ENCODE measurements at places on chromosomes 3 and 15.

GRCh38 chr15:61049934-61050333, 179.2 kb downstream of the RORA start:
- no peak for DNase-seq

GRCh38 chr3:55089211-55089610, 161.4 kb upstream of the LRTM1 start:
- no peak for DNase-seq

DNA sequence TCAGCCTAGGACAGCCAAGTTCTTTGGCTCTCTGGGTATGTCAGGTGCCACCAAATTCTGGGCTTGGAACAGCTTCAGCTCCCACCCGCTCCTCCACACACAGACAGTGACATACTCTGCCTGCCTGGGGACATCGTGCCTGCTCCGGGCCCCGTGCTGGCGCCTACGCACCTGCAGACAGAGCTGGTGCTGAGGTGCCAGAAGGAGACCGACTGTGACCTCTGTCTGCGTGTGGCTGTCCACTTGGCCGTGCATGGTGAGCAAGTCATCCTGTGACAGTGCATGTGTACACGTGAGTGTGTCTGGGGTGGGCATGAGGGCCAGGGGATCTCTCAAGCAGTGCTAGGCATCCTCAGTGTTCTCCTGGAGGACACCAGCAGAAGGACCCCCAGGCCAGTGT, 922 bp downstream of the IL17RC start:
- DNase-seq = no peak

- DNase-seq = no peak
Observed at GRCh38 chr3:124810970-124811369, 76.2 kb downstream of the ITGB5 start.

DNA sequence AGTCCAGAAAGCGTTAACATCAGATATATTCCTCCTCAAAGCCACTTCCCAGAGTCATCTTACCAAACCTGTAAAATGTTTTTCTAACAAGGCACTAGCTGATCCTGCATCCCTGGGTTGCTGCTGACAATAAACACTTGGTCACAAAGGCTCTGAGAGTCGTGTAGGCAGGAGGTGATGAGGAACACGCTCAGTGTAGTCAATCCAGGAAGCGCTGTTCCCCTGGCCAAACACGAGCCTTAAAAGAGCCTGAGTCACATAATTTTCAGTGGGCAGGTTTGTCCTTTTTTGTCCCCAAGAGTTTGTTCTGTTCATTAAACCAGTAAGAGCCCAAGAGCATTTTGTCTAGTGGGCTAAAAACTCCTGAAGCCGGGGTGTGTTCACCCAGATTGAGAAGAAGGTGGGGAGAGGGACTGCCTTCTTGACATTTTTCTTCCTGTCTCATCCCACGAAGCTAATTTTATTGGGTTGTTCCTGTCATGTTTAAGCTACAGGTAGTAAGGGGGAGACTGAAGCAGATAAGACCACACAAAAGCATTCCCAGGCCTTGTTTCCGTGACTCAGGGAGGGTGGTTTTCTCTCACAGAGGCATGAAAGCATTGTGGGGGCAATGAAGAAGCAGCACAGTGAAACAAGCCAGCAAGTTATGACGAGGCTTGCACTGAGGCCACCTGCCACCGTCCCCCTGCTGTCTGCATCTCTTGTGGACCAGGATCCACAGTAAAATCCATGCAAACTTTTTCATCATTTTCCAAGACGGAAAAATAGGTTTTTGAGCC, 73.7 kb downstream of the FOXB1 start:
- DNase-seq = no peak

DNA sequence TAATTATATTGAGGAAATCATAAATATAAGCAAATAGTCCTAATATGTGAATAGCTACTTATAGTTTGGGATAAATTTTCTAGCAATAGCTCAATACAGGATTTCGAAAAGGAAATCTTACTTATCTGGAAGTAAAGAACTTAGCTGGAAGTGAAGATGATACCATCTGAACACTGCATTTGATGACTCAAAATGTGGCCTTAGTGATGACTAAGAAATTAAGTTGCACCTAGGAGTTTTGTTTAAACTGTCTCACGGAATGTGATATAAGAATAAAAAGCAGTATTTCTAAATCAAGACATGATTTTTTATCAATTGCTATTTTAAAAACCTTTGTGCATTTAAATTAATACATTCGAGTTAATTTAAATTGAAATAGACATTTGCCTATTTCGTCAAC, 91.2 kb downstream of the EOMES start:
- no peak for DNase-seq

DNA sequence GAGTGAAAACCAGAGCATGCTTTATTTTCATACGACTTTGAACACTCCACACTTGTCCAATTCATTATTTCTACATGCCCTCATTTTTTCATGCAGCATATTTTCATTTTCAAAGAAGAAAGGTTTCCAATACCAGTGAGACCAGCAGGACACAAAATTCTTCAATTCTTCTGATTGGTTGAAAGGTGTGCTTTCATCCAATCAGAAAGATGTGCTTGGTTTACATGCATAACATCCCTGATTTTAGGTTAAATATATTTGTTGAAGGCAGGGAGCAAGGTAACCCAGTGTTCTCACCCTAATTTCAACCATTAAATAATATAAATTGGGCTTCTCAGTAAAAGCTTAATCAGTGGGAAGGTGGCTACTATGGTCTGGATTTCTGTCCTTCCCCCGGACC, 47.5 kb upstream of the PPIB start:
- DNase-seq = no peak

GRCh38 chr3:105662306-105662705, 206.5 kb downstream of the CBLB start:
- DNase-seq = no peak

DNA sequence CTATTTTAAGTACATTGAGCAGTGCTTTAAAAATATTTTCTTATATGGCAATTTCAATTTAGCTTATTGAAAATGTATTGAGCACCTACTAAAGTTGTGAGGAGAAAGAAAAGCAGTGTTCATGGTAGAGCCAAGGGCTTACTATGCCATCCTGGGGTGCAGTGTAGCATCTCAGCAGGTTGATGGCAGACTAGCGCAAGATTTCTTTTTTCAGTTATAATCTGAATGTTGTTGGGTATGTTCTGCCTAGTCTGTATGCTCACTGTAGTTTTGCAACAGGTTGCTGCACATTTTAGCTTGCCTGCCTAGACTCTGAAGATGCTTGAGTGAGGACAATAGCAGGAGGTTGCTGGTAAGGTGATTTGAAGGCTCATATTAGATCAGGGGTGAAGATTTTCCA, 103.1 kb upstream of the UNC13C start:
- no peak for DNase-seq

DNA sequence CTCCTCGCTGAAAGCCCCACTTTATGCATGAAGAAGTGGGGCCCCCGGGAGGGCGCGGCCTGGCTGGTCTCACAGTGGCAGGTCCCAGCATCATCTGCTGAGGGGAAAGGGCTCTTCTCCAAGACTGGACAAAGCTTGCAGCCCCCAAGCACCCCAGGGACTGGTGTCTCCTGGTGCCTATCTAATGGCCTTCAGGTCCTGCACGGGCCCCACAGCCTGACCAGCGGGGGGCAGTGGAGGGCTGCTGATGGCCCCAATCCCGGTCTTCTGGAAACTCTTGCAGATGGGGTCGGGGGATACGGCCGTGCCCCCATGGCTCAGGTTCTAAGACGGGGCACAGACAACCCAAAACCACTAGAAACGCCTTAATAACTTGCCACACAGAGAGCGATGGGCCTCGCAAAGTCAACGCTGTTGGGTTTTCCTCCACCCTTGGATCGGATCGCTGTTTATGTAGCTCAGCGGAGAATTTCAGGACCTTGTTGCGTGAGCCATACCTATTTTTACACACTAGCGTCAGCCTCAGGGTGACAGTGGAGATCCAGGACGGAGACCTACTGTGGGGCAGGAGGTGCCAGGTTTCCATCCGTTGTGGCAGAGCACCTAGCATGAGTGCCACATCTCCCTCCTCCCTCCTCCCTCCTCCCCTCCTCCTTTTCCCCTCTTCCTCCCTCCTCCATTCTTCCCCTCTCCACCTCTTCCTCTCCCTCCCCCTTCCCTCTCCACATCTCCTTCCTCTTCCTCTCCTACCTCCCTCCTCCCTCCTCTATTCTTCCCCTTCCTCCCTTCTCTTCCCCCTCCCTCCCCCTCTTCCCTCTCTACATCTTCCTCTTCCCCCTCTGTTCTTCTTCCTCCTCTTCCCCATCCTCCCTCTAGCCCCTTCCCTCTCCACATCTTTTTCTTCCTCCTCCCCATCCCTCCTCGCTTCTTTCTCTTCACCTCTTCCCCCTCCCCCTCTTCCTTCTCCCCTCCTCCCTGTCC, 79.3 kb upstream of the ALDH1L1 start:
- peak; percentile 54 for DNase-seq

DNA sequence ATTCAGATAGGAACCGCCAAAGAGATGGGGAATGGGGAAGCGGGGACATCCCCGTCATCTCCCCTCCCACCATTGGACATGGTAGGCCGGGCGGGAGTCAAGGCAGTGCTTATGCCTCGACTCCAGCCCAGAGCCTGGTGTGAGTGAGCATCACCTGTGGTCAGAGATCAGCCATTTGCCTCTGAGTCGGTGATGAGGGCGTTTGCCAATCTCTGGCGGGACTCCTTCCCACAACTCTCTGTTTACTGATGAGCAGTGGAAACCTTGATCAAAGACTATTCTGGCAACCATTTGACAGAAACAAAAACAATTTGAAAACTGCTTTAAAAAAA, 63.9 kb upstream of the HES1 start:
- no peak for DNase-seq

- no peak for DNase-seq
Observed at GRCh38 chr15:40594429-40594836, 384 bp downstream of the KNL1 start.

DNA sequence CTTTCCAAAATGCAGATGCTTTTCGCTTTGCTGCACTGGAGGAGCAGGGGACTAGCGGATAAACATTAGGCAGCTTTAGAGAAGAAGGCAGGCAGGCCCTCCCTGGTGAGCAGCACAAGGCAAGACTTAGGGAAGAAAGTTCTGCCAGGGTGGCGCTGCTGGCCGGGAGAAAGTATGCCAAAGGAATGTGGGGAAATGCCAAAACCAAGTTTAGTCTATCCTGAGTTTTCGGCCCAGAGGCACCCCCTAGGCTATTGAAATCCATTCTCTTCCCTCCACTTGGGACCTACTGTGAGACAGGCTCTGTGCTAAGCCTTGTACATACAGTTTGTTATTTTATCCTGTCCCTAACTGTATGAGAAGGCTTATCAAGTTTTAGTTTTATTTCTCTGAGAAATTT, 9.2 kb downstream of the SHC4 start:
- no peak for DNase-seq

DNA sequence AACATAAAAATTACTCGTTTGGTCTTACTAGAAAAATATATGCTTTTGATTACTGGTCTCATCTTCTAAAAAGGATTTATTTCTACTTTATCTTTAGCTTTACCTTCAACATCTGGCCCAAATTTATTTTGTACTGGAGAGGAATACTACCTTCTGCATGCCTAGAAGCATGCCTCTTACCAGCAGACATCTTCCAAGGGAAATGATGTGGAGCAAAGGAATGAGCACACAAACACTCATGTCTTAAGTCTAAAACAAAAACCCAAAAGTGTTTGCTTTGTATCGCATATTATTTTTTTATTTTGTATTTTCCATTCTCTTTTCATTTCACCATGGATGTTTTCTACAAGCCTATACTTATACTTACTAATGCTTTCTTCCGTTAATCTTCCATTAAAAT, 304.6 kb upstream of the KCNMB2 start:
- no peak for DNase-seq

GRCh38 chr3:45353070-45353469, 35.3 kb upstream of the LARS2 start:
- no peak for DNase-seq

GRCh38 chr3:71228156-71228866, 355.2 kb downstream of the FOXP1 start:
- DNase-seq = no peak

- no peak for DNase-seq
Observed at GRCh38 chr15:83178869-83179325, 28.7 kb downstream of the HDGFL3 start.

DNA sequence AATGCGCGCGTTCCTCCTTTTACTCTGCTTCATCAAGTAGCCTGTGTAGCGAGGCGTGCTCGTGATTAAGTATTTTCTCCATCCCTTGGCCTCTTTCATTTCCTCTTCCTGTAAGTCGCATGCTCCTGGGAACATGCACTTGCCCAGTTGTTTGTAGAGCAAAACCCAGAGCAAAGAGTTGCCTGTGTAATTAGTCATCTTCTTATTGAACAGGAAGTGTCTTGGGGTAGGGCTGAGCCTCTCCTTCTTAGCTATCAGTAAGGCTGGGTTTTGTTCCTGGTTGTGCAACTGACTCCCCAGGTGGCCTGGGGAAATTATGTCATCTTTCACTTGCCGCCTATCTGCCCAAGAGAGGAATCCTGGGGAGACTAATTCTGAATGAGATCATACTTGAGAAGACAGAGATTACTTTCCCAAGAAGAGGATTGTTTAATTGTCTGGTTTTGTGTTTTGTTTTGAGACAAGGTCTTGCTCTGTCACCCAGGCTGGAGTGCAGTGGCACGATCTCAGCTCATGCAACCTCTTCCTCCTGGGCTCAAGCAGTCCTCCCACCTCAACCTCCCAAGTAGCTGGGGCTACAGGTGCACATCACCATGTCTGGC, 14.9 kb downstream of the LIPH start:
- peak; percentile 64 for DNase-seq

DNA sequence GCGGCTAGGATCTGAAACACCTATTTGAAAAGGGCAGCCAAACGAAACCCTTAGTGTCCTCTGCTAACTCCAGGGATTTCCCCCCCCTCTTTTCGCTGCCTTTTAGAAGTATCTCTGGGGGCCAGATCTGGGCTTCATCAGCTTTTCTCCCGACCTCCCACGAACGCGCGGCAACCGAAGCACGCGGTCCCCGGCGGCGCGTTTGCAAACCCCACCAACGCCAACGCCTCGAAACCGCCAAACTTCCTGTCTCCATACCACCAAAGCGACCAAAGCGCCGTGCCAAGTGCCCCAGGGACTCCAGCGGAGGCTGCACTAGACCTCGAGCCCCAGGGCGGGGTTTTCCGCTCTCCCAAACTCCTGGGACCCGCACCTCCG, 155.8 kb upstream of the FRMD4B start:
- DNase-seq = no peak

DNA sequence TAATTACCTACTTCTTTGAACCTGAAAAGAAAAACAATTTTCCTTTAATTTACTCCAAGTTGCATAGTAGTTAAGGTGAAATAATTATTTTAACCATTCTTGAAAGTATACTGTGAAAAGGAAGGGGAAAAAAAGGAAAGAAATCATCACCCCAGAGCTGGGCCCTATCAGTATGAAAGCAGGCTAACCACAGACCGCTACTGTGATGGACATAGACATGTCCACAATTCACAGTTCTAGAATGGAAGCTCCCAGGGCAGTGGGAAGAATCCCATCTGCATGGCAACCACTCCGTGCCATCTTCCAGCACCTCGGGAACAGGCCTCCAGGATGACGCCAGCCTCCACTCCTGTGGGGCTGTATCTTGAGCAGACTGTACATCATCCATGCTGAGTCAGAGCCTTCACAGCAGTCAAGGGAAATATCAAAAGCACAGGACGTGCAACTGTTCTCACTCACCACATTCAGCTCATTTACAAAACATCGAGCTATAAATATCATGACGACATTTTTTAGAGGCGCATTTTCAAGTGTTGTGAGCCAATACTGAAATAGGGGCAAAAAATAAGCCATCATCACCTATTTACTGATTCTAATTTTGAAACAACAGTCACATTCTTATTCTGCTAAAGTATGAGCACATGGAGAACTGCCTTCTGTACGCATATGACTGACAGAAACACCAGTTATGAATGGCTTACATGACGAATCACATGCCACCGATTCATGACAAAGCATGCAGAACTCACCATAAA, 119.7 kb downstream of the SNRK start:
- DNase-seq = no peak
